Tibial artery (tissue), 4 donors: ENCODE measurements at places on chromosomes 13 and 19.

DNA sequence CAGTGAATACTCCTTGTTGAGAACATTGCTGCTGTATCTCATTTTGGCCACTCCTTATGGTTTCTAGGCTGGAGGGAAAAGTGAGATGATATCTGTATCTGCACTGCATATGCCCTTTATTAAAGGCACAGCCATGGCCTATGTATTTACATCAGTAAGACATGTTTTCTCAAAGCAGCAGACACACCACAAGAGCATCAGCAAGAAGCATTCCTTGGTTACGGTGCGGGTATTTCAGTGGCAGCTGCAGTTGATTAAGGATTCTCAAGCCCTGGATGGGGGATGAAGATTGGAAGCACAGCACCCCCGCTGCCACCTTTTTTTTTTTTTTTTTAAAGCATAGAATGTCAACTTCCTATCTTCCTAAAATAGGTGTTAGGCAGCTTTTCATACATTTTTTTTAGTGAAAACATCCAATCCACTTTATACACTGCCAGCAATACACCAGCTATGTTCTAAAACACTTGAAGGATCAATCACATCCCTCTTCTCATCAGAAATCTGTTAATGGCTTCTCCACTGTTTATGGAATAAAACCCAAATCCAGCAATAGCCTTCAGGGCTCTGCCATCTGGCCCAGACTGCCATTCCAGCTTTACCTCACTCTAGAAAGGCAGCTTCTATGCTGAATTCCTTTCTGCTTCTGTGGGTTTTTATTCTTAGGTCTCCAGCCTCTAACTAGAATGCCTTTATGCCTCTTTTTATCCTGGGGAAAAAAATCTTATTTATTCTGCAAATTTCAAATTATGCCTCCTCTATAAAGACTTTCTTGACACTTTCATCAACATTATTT lies 331.0 kb downstream of the DNAJC15 start:
- H3K4me3 ChIP-seq: no peak overlapping the region
- H3K4me1 ChIP-seq: no peaks in the 10 kb centered on the region
- no peaks in the 10 kb centered on the region for H3K36me3 ChIP-seq

- no peak for DNase-seq
- H3K27me3 ChIP-seq: no peaks in the 10 kb centered on the region
- H3K4me1 ChIP-seq: no peaks in the 10 kb centered on the region
- H3K4me3 ChIP-seq: no peak overlapping the region
- no peak overlapping the region for H3K27ac ChIP-seq
- no peaks in the 10 kb centered on the region for H3K36me3 ChIP-seq
Measured at GRCh38 chr13:29310806-29311205, 284.7 kb downstream of the SLC7A1 start.

- H3K27me3 ChIP-seq: no peaks in the 10 kb centered on the region
- no peak for DNase-seq
- no peaks in the 10 kb centered on the region for H3K4me1 ChIP-seq
- peak overlapping the region; percentile 90 for H3K4me3 ChIP-seq
Measured at GRCh38 chr19:5903056-5903623, 450 bp downstream of the NDUFA11 start.

GRCh38 chr19:17234911-17235299 lies 8.9 kb downstream of the OCEL1 start:
- H3K27ac ChIP-seq: peak overlapping the region; percentile 82
- peaks cover 21% of the 10 kb centered on the region for H3K4me1 ChIP-seq
- peak overlapping the region; percentile 48 for H3K4me3 ChIP-seq

DNA sequence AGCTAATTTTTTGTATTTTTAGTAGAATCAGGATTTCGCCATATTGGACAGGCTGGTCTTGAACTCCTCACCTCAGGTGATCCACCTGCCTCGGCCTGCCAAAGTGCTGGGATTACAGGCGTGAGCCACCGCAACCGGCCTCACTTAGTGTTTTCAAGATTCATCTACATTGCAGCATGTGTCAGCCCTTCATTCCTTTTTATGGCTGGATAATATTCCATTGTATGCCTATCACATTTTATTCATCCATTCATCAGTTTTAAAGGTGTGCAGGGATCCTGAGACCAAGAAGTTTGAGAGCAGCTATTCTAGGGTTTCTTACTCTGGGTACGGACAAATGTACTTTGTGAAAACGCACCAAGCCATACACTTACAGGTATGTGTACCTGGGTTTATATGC lies 9.1 kb downstream of the COQ8B start:
- no peaks in the 10 kb centered on the region for H3K27me3 ChIP-seq
- no peaks in the 10 kb centered on the region for H3K4me1 ChIP-seq
- H3K36me3 ChIP-seq: peaks cover 56% of the 10 kb centered on the region
- no peak overlapping the region for H3K4me3 ChIP-seq
- DNase-seq: no peak
- no peak overlapping the region for H3K27ac ChIP-seq

DNA sequence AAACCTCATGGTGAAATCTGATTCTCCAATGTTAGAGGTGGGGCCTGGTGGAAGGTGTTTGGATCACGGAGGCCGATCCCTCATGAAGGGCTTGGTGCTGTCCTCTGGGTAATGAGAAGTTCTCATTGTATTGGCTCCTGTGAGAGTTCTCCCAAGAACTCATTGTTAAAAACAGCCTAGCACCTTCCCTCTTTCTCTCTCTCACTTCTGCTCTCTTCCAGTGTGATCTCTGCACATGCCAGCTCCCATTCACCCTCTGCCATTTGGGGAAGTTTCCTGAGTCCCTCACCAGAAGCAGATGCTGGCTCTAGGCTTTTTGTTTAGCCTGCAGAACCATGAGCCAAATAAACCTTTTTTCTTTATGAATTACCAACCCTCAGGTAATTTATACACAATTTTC lies 3.1 kb upstream of the SUCLA2 start:
- H3K36me3 ChIP-seq: no peaks in the 10 kb centered on the region
- peak; percentile 24 for DNase-seq
- no peak overlapping the region for H3K4me3 ChIP-seq
- H3K27ac ChIP-seq: no peak overlapping the region
- peaks cover 5% of the 10 kb centered on the region for H3K4me1 ChIP-seq

DNA sequence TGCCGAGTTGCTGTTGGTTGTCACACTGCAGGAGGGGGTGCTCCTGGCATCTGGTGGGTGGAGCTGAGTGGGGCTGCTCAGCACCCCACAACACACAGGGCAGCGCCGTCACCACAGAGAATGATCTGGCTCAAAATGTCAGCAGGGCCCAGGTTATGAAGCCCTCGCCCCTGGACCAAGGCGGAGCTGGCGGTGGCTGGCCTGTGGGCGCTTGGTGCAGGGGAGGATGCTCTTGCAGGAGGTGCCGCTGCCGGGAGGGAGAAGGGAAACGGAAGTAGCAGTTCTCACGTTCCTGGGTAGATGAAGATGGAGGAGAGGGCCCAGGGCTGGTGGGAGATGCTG lies 14.2 kb upstream of the LENG8 start:
- H3K36me3 ChIP-seq: no peaks in the 10 kb centered on the region
- H3K27ac ChIP-seq: no peak overlapping the region
- H3K27me3 ChIP-seq: peaks cover 3% of the 10 kb centered on the region
- peaks cover 19% of the 10 kb centered on the region for H3K4me1 ChIP-seq
- no peak for DNase-seq

DNA sequence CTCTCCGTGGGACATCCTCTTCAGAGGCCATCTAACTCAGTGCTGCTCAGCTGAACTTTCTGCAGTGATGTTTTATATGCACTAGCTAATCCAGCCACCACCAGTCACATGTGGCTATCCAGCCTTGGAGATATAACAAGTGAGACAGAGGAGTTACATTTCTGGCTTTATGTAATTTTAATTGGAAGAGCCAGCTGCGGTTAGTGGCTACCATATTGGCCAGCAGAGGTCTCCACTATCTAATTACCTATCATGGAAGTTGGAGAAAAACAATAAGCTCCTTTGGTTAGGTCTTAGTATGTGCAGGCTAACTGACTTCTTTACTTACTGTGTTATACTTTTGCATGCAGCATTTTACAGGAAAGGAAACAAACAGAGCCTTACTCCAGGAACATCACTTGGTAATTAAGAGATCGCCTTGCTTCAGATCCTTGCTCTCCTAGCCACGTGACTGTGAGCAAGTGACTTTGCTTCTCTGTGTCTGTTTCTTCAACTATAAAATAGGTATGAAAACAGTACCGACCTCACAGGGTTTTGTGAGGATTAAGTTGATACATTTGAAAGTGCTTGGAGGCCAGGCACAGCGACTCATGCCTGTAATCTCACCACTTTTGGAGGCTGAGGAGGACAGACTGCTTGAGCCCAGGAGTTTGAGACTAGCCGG lies 1.6 kb upstream of the KLK10 start:
- peaks cover 74% of the 10 kb centered on the region for H3K27me3 ChIP-seq
- no peak overlapping the region for H3K27ac ChIP-seq

- no peak for DNase-seq
- no peak overlapping the region for H3K27ac ChIP-seq
- no peak overlapping the region for H3K4me3 ChIP-seq
- H3K36me3 ChIP-seq: no peaks in the 10 kb centered on the region
- H3K27me3 ChIP-seq: no peaks in the 10 kb centered on the region
Measured at GRCh38 chr13:109145631-109146030, 516.2 kb downstream of the MYO16 start.

GRCh38 chr13:76474356-76474755 lies 411.8 kb downstream of the KCTD12 start:
- H3K27ac ChIP-seq: no peak overlapping the region
- H3K36me3 ChIP-seq: no peaks in the 10 kb centered on the region
- H3K4me1 ChIP-seq: no peaks in the 10 kb centered on the region
- no peak for DNase-seq

DNA sequence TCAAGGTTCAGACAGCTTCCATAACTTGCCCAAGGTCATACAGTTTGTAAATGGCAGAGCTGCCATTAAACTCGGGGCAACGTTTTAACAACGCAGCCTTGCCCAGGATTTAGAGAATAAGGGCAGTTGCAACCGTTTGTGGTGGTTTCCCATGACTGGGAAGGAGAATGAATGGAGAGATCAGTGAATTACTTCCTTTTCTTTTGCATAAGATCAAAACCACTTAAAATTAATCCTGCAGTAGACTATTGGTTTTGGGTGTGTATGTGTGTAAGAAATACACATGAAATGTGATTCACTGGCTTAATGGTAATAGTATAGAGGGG lies 179.1 kb upstream of the MIR17HG start:
- H3K36me3 ChIP-seq: no peaks in the 10 kb centered on the region
- no peaks in the 10 kb centered on the region for H3K4me1 ChIP-seq
- H3K4me3 ChIP-seq: no peak overlapping the region
- H3K27ac ChIP-seq: no peak overlapping the region
- no peaks in the 10 kb centered on the region for H3K27me3 ChIP-seq
- DNase-seq: no peak

- H3K27ac ChIP-seq: no peak overlapping the region
- no peak overlapping the region for H3K4me3 ChIP-seq
- DNase-seq: no peak
- peaks cover 4% of the 10 kb centered on the region for H3K4me1 ChIP-seq
- no peaks in the 10 kb centered on the region for H3K27me3 ChIP-seq
Measured at GRCh38 chr19:55152017-55152416, 3.0 kb upstream of the TNNT1 start.

DNA sequence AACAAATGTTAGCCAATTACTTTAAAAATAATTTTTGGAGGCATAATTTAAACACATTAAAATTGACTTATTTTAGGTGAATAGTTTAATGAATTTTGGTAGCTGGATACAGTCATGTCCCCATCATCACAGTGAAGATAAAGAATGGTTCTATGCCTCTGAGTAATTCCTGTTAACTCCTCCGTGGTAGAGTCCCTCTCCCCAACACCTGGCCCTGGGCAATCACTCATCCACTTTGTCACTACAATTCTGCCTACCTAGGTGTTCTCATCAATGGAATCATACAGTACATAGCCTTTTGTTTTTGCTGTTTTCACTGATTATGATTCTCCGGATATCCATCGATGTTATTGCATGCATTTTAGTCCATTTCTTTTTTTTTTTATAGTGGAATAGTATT lies 55.6 kb downstream of the ING1 start:
- H3K4me1 ChIP-seq: no peaks in the 10 kb centered on the region

GRCh38 chr13:40984668-40985366 lies 34.3 kb downstream of the ELF1 start:
- no peaks in the 10 kb centered on the region for H3K36me3 ChIP-seq
- peak overlapping the region; percentile 49 for H3K27ac ChIP-seq
- H3K4me3 ChIP-seq: no peak overlapping the region
- DNase-seq: no peak
- H3K27me3 ChIP-seq: no peaks in the 10 kb centered on the region
- H3K4me1 ChIP-seq: peaks cover 48% of the 10 kb centered on the region

GRCh38 chr13:105200181-105200580 lies 1335.3 kb downstream of the EFNB2 start:
- H3K27me3 ChIP-seq: no peaks in the 10 kb centered on the region
- H3K4me3 ChIP-seq: no peak overlapping the region
- H3K27ac ChIP-seq: no peak overlapping the region
- H3K4me1 ChIP-seq: no peaks in the 10 kb centered on the region
- no peak for DNase-seq
- no peaks in the 10 kb centered on the region for H3K36me3 ChIP-seq

GRCh38 chr13:85420136-85420535 lies 379.1 kb downstream of the SLITRK6 start:
- no peak overlapping the region for H3K27ac ChIP-seq
- no peak overlapping the region for H3K4me3 ChIP-seq
- no peaks in the 10 kb centered on the region for H3K27me3 ChIP-seq
- no peak for DNase-seq

GRCh38 chr19:46295401-46296201 lies 1.2 kb upstream of the HIF3A start:
- peaks cover 31% of the 10 kb centered on the region for H3K4me1 ChIP-seq
- H3K27me3 ChIP-seq: no peaks in the 10 kb centered on the region
- peak overlapping the region; percentile 96 for H3K27ac ChIP-seq
- DNase-seq: no peak
- H3K4me3 ChIP-seq: no peak overlapping the region

- no peak overlapping the region for H3K4me3 ChIP-seq
- no peaks in the 10 kb centered on the region for H3K27me3 ChIP-seq
- H3K36me3 ChIP-seq: peaks cover 19% of the 10 kb centered on the region
- DNase-seq: no peak
- no peak overlapping the region for H3K27ac ChIP-seq
Measured at GRCh38 chr19:37551129-37551993, 43.2 kb downstream of the ZNF571 start.

- peaks cover 7% of the 10 kb centered on the region for H3K4me1 ChIP-seq
- no peak overlapping the region for H3K4me3 ChIP-seq
- no peak overlapping the region for H3K27ac ChIP-seq
- no peaks in the 10 kb centered on the region for H3K36me3 ChIP-seq
- no peak for DNase-seq
Measured at GRCh38 chr19:41565379-41565720, 10.6 kb upstream of the CEACAM21 start.

DNA sequence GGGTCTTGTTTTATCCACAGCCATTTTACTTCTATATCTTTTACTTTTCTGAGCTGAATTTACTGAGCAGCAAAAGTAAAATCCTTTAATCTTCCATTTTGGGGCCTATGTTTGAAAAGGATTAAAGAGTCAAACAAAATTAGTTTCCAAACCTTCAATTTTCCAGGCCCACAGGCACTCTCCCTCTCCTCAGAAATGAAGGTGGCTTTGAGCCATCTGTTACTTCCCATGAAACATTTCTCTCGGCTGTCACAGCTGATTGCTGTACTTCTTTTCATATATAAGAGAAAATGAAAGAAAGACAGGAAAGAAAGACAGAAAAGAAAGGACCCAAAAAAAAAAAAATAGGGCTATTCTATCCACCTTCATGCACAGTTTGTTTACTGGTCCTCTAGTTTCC lies 194.9 kb downstream of the LACC1 start:
- no peaks in the 10 kb centered on the region for H3K36me3 ChIP-seq
- no peak overlapping the region for H3K27ac ChIP-seq
- peaks cover 4% of the 10 kb centered on the region for H3K4me1 ChIP-seq
- no peaks in the 10 kb centered on the region for H3K27me3 ChIP-seq
- DNase-seq: no peak
- H3K4me3 ChIP-seq: no peak overlapping the region
